ENCODE measurements at places on chromosomes 4 and X.
A peak's percentile ranks its signal among the peaks of the same experiment; 100 is the strongest.

- DNase-seq, result no peak
Observed at GRCh38 chr4:6901669-6902317, 7.8 kb upstream of the TBC1D14 start.

GRCh38 chr4:140642674-140643437 is 74.1 kb upstream of the UCP1 start:
- no peak for DNase-seq

DNA sequence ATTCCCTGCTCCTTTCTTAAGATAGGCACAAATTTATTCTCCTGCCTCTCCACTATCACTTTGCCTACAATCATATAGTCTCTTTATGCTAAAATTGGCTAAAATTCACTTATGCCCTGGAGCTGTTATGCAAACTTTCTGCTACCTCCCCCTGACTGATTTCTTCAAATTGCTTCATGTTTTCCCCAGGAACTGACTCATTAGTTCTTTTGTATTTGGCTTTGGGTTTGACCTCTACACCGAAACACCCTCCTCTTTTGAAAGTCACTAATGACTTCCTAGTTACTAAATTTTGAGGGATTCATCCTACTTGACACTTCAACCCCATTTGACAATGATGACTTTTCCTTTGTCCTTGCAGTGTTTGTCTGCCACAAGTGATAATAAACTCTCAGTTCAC is 222.6 kb downstream of the NDST4 start:
- no peak for DNase-seq

- DNase-seq, result no peak
Observed at GRCh38 chr4:150561143-150561737, 20.7 kb upstream of the MAB21L2 start.

DNA sequence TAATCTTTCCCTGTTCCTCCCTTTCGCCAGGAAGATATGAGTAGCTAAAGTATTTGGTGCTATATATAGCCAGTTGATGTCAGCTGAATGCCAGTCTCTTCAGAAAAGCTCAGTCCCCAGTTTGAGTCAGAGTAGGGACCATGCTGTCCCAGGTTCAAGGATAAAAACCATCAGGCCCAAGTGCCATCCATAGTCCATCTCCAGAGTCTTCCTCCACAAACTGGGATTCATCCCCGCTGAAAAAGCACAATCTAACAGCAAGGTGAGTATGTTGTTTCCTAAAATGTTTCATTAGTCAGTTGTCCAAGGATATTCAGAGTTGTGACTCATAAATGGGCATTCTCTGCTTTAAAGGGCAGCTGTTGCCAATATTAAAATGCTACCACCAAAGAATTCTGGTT is at the start of gene MYOZ2:
MYOZ2 (plus strand) TSS at position 112 of the 401 bp plus-strand sequence. CDS start 694 bp downstream, outside the sequence.
- DNase-seq, result no peak

- DNase-seq, result no peak
Observed at GRCh38 chr4:142925161-142925560, 79.1 kb upstream of the INPP4B start.

- DNase-seq, result no peak
Observed at GRCh38 chr4:82901183-82901718, 716 bp downstream of the THAP9 start.

DNA sequence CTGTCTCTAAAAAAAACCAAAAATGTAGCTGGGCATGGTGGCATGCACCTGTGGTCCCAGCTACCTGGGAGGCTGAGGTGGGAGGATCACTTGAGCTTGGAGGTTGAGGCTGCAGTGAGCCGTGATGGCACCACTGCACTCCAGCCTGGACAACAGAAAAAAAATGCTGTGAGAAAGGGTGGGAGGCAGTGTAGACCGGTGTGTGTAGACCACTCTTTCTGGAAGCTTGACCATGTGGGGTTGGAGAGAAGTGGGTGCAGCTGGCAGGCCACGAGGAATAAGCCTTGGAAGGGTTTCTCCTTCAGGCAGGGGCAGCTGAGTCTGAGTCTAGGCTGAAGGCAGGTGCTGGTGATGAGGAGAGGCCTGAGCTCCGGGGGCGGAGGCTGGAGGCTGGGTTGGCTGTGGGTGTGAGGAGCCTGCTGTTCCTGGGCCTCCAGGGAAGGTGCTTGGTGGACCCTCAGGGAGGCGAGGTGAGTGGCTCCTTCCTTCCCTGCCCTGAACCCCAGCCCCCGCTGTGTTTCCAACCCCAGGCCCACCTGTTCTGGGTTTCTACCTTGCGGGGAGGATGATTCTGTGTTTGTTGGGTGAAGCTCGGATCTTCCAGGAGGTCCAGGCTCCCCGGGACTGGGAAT is 9.3 kb upstream of the TBC1D14 start:
- no peak for DNase-seq

DNA sequence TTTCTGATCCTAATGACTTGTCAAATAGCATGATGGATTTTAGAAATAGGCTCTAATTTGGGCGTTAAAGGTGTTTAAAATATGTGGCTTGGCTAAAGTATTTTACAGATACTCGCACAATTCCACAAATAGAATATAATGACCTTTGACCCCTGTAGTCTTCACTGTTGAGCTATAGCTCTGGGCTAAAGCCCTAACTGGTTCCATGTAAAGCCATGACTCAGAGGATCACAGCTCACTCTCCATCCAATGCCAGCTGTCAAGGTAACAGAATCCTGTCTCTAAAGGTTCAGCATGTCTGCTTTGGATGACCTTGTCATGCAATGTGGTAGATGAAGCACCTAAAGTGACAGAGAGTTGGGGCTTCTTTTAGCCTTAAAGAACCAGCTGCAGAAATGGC is 42.5 kb downstream of the TLR10 start:
- no peak for DNase-seq

DNA sequence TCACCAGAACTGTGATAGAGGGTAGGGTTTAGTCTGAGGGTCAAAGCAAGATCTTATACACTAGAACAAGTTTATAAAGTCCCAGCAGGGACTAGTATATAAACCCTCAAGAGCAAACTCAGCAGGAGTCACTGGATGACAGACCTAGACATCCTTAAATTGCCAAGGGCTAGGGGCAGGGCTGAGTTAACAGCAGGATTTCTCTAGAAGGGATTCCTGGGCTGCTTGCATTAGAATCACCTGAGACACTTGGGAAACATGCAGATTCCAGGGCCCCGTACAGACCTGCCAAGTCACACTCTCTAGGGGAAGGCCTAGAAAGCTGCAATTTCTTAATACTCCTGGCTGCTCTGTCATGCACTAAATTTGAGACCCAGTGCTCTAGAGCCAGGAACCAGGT is 6.6 kb upstream of the GPR50 start:
- no peak for DNase-seq

- no peak for DNase-seq
Observed at GRCh38 chrX:119735467-119735866, 22.9 kb upstream of the SOWAHD start.

GRCh38 chrX:447052-447451 is 60.3 kb upstream of the PPP2R3B start:
- no peak for DNase-seq

DNA sequence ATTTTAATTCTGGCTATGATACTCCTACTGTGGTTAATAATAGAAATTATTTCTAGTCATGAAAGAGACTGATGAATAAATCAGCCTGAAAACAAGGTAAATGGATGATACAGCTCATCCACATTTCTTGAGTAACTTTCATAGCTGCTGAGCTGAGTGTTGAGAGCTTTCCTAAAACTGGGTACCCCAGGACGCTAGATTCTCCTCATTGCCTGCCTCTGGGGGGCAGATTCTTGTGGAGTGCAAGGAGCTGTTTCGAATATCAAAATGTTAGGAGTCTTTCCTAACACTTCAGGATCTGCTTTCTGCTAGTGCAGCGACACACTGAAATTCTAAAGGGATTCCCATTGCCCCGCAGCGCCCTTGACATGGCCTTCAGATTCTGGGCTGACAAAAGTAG is 2.1 kb downstream of the MND1 start:
- no peak for DNase-seq

DNA sequence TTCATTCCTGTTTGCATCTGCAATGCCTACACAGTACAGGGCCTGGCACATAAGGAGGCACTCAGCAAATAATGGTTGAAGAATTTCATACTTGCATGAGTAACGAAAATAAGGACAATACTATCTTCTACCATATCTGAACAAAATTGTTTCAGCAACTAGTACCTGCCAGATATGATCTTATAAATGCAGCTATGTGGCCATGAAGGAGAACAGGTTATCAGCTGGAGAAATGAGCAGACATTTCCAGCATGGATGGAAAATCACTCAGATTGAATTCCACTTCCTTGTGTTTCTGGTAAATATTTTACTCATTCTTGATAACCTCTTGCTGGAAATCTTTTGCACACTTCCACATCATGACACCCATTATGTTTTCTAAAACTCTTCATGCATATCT is 204.0 kb downstream of the ADAMTS3 start:
- DNase-seq, result no peak

GRCh38 chrX:67544281-67545035 is 637 bp downstream of the AR start:
- no peak for DNase-seq

GRCh38 chr4:82057990-82058544 is 315.7 kb downstream of the HNRNPD start:
- no peak for DNase-seq

- no peak for DNase-seq
Observed at GRCh38 chr4:112521123-112522023, 5.4 kb upstream of the NEUROG2 start.

DNA sequence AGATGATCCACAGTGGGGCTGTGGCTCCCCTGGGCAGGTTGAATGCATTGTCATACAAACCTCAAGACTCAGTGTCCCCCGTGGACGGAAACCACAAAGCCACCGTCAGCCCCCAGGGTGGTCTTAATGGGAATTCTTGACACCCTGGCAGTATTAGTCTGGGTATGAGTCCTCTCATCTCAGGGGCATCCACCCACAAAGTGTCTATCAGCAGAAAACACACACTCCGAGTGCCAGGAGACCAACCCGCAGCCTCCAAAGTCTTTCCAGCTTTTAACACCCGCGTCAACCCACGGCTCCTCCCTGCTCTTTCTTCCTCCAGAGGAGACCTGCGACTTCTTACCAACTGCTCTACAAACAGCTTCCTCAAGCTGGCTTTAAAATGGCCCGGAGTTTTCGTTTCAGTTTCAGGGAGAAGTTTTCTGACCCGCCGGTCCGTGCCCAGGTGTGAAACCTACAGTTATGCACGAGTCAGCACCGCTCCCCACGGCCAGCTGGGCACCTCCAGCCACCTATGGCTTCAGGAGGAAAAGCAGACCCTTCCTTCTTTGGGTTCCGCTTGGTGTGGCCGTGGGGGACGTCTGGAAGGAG is 14.4 kb upstream of the ASMTL start:
- DNase-seq, result peak; percentile 49

DNA sequence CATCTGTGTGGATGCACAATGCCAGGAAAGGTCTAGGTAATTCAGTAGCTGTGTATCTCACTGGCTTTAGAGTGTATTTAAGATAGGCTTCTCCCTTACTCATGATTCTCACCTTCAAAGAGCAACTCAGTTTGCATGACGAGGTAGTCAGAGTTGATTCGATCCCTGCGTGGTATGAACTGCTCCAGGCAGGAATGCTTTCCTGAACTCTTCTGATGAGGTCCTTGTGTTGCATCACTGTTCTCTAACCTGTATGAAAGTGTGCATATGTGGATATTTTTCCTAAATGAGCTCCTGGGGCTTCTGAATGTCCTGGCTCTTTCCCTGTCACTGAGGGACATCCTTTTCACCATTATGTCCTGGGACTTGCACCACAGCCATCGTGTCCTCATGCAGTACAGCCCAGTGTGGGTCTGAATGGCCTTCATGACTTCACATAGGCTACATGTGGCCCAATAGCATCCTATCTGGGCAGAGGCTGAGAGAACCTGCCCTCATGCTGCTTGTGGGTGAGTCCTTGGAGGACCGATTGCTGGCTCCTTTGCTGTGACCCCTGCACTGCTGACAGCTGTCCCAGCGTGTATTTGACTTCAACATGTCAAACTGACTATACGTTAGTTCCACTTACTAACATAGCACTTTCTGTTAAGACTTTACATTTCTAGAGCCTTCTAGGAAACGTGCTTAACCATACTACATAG is 65.3 kb upstream of the WDR1 start:
- no peak for DNase-seq

DNA sequence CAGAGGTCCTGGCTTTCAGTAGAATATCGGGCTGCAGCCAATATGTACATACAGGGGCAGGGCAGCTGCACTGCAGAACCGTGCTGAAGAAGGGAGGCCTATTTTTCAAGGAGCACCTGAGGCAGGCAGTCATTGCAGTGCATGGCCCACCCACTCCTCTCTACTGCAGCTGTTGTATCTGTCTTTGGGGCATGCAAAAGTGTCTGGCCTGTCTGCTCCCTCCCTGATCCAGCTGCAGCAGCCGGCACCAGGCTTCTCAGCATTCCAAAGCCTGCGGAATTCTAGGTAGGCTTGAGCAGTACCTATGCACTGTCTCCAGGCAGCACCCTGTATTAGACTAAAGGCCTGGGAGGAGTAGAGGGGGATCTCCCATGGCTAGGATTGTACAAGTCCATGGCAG is 415.2 kb upstream of the MAGEB16 start:
- no peak for DNase-seq

GRCh38 chrX:48736303-48736702 is 25.2 kb upstream of the GLOD5 start:
- no peak for DNase-seq

GRCh38 chr4:147924604-147925412 is 192.9 kb downstream of the ARHGAP10 start:
- peak; percentile 4 for DNase-seq

- DNase-seq, result no peak
Observed at GRCh38 chrX:79095441-79096041, 48.9 kb upstream of the GPR174 start.

- no peak for DNase-seq
Observed at GRCh38 chr4:147366164-147366563, 114.7 kb upstream of the EDNRA start.

- DNase-seq, result no peak
Observed at GRCh38 chrX:54570332-54570731, 40.3 kb downstream of the GNL3L start.

DNA sequence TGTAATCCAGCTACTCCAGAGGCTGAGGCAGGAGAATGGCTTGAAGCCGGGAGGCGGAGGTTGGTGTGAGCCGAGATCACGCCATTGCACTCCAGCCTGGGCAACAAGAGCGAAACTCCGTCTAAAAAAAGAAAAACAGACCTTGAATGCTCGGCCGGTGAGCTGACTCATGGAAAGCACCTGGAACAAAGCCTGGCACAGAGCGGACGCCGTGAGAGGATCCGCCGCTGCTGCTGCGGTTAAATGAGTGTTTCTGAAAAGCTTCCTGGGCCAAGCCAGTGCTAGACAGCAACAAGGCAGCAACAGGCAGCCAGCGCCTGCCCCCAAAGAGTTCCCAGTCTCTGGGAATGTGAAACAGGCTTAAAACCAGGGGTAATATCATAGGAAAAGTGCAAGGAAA is 186.4 kb downstream of the AFAP1 start:
- no peak for DNase-seq

GRCh38 chr4:3531318-3531878 is 824 bp downstream of the LRPAP1 start:
- no peak for DNase-seq

- no peak for DNase-seq
Observed at GRCh38 chrX:103398421-103398864, 22.1 kb downstream of the BEX3 start.

DNA sequence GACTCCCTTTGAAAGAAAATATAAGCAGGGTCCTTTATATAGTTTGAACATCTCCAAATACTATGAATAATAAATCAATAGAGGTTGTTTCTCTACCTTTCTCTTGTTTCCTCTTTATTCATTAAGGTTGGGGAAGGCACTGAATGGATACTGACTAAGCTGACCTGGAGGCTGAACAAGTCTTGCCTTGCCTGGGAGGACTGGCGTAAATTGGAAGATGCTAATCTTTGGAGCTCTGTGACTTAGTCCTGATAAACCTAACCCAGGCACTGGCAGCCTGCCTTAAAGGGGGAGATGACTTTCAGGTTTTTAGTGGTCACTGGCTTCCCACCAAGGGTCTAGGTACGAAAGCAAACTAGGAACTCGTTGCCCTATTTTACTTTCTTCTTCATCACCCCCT is 10.5 kb downstream of the CCDC160 start:
- DNase-seq, result no peak
